ENCODE measurements at places on chromosomes 16 and 17.

- no peak for DNase-seq
Measured at GRCh38 chr16:52346709-52347108, 200.2 kb downstream of the TOX3 start.

- DNase-seq: no peak
Measured at GRCh38 chr17:31413874-31414549, 22.5 kb downstream of the RAB11FIP4 start.

DNA sequence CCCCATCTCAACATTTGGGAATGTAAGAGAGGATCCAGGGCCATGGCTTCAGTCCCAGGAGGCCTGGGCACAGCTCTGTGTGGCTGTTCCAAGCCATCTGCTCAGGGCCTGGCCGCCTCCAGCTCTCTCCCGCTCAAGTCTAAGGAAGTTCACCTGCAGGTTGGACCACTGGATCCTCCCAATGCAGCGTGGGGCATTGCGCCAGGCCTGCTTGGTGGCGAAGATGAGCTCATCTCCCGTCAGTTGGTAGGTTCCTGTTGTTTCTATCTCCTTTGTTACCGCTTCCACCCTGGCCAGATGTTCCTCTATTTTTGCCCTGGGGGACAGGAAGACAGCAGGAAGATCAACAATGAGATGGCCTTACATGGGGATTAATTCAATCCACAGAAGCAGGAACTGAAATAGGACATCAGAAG lies 17.5 kb downstream of the NOS2 start:
- no peak for DNase-seq

DNA sequence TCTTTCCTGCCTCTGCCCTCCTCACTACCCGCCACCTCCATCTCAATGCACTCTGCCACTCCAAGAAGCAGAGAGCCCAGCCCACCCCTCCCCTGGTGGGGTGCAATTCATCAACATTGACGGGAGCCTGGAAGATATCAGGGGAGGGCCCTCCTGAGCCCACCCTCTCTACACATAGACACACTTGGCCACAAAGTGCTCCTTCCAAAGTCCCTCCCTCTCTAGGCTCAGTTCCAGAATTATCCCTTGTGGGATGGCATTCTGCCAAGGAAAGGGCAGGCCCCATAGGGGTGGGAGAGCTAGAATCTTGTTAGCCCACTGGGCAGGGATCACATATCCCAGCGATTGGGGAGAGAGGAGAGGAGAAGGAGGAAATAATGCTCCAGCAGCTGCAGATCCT lies 66.2 kb downstream of the TMEM132E start:
- DNase-seq: no peak

GRCh38 chr16:87108941-87109340 lies 208.3 kb downstream of the C16orf95 start:
- no peak for DNase-seq

GRCh38 chr17:42386777-42387657 lies 1.2 kb downstream of the STAT3 start:
- no peak for DNase-seq

GRCh38 chr16:68399456-68399855 lies 48.9 kb downstream of the SMPD3 start:
- no peak for DNase-seq

- DNase-seq: no peak
Measured at GRCh38 chr16:65658787-65659220, 536.9 kb upstream of the CDH11 start.

- DNase-seq: no peak
Measured at GRCh38 chr16:84788920-84789391, 30.8 kb upstream of the CRISPLD2 start.

DNA sequence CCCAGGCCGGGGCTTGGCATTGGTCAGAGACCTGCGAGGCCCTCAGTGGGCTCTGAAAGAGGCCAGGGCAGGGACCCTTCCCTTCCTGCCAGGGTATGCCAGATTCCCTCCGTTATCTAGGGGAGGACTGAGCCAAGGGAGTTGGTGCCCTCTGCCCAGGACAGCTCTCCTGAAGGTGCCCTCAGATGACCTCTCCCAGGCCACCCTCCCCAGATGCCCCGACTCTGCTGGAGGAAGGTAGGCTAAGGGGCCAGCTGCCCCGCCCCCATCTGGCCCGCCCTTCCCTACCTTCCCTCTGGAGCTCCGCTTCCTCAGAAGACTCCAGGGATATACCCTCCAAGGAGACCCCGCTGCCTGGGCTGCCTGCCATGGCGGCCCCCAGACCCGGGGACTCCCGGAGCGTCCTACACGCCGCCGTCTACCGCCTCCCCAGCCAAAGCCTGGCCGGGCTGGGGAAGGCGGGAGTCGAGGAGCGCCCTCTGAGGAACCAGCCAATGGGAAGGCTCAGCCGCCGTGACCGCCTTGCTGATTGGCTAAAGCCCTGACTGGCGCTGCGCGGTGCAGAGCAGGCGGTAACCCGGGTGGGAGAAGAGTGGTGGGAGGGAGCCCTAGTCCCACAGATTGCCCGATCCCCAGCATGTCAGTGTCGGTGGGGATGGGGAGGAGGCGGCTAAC lies 7.0 kb downstream of the MPP2 start:
- DNase-seq: peak; percentile 53

DNA sequence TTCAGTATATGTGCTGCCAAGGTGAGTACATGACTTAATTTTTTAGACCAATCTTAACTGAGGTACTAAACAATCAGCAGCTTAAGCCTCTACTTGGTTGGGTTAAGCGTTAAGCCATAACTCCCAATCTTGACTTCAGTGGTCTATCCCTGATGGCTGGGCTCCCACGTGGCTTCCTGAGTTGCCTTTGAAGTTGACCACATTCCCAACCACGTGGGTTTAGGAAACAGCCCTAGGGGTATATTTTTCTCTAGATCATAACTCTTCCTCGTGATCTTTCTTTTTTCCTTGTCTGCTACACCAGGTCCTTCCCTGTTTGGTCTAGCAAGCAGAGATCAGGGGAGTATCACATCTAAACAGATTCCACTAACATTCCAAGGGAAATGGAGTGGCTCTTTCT lies 20.1 kb upstream of the PIRT start:
- DNase-seq: no peak

DNA sequence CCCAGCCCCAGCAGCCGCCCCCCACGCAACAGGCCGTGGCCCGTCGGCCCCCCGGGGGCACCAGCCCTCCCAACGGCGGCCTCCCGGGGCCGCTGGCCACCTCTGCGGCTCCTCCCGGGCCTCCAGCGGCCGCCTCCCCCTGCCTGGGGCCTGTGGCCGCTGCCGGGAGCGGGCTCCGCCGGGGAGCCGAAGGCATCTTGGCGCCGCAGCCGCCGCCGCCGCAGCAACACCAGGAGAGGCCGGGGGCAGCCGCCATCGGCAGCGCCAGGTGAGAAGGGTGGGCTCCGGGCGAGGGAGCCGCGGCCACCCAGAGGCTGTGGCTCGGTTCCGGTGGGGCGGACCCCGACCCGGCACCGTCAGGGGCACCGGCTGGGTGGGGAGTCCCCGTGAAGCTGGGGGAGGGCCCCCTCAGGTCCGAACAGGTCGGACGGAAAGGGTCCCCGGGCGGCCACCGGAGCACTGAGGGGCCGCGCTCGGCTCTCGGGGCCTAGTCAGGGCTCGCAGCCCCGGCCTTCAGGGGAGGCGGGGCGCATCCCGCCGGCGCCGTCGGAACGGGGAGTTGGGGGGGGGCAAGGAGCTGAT lies 583 bp downstream of the ATXN2L start:
- DNase-seq: no peak

GRCh38 chr17:50484386-50485155 lies 5.9 kb downstream of the RSAD1 start:
- no peak for DNase-seq

DNA sequence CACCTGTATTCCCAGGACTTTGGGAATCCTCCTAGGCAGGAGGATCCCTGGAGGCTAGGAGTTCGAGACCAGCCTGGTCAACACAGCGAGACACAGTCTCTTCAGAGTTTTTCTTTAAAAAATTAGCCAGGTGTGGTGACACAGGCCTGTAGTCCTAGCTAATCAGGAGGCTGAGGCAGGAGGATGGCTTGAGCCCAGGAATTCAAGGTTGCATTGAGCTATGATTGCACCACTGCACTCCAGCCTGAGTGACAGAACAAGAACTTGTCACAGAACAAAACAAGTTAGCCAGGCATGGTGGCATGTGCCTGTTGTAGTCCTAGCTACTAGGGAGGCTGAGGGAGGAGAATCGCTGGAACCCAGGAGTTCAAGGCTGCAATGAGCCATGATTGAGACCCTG lies 24.8 kb downstream of the ANKRD40 start:
- DNase-seq: no peak

GRCh38 chr17:1002771-1003555 lies 6.0 kb downstream of the TIMM22 start:
- no peak for DNase-seq

DNA sequence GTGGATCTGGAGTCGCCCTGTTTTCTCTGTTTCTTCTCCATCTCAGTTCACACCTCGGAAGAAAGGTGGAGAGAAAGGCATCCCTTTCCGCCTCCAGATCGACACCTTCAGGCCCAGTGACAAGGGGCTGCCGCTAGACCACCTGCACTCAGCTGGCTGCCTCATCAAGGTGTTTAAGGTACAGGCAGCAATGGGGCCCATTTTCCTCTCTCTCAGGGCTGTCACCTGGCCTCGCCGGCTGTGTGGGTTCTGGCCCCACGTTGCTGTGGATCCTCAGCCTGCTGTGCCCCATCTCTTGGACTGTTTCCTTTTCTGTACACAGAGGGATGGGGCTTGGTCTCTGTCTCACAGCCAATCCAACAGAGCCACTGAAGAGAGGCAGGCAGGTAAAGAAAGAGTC lies 17.4 kb upstream of the STAC2 start:
- no peak for DNase-seq

DNA sequence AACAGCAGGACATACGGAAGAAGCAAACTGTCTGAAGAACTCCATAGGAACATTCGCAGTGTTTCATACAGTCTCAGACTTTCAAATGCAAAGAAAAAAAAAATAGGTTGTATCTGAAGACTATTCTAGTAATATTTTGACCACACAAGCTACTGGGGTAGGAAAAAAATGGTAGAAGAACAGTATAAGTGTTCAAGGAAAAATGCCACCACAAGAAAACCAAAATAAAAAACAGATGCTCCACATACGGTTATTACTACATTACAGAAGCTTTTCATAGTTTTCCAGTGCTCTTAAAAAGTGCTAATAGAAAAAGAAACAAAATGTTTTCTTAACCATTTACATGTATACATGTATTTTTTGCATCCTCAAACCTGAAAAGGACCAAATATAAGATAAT lies 3.7 kb downstream of the NCOR1 start:
- DNase-seq: no peak

DNA sequence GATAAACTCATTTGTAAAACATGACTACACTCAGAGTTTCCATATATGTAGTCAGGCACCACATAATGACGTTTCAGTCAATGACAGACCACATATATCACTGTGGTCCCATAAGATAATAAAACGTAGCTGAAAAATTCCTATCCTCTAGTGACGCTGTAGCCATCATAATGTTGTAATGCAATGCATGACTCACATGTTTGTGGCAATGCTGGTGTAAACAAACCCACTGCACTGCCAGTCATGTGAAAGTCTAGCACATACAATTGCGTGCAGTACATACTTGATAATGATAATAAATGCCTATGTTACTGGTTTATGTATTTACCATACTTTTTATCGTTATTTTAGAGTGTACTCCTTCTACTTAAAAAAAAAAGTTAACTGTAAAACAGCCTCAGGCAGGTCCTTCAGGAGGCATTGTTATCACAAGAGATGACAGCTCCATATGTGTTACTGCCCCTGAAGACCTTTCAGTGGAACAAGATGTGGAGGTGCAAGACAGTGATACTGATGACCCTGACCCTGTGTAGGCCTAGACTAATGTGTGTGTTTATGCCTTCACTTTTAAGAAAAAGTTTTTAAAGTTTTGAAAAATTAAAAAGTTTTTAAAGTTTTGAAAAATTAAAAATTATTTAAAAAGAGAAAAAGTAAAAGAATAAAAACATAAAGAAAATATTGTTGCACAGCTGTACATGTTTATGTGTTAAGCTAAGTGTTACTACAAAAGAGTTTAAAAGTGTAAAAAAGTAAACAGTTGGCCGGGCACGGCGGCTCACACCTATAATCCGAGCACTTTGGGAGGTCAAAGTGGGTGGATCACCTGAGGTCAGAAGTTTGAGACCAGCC lies 9.0 kb downstream of the STAT5B start:
- no peak for DNase-seq

DNA sequence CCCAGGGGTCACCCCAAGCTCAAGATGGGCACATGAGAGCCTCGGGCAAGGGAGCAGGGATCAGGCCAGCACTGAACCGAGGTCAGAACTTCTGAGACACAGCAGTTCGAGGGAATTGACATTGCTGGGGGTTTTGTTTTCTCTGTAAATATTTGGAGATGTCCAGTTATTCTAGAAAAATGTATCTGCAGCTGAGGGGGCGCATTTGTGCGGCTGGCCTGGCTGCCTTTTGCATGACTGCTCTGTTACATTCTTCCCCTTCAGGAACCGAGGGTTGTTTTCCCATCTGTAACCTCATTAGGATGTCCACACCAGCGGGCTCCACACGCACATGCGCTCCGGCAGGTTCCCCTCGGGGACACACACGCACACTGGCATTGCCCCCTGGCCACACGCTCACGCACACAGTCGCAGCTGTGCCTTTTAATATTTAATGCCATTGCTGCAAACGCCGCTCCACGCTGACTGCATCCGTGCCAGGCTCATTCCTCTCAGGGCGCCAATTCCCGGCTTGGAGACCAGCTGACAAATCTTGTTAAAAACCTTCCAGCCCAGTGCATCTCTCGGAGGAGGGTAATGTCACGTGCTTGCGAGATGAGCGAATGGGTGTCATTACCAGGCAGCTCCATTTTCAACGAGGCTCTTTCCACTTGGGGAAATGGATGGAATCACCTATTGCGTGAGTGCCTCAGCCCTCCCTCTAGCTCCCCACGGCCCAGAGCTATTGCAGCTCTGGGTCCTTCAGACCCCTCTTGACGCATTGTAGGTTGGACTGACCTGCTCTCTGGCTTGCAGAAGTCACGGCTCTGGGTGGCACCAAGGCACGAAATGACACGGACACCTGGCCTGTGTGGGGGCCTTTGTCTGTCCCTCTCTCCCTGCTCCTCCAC lies 13.1 kb downstream of the CCR7 start:
- no peak for DNase-seq

DNA sequence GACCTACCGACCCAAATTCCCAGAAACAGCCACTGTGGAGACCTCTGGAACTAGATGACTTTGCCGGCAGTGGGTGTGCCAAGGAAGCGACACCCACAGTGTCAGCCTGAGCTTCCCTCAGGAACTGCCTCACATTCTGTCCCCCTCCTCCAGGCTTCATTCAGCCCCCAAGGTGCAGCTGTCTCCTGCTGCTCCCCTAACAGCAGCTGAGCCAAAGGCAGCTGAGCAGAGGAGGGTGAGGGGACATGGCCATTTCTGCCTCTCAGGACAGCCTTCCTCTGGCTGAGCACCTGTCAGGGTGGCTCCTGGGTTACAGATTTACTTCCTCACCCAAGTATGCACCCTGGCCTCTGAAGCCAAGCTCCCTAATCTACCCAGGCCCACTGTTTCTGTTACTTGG lies 22.1 kb upstream of the MTMR4 start:
- no peak for DNase-seq

GRCh38 chr16:85465328-85466303 lies 147.5 kb upstream of the GSE1 start:
- DNase-seq: no peak

GRCh38 chr17:17564323-17564722 lies 27.2 kb downstream of the PEMT start:
- DNase-seq: no peak
